ENCODE measurements at places on chromosomes 7 and 10. TPM values are rescaled to one million over a fixed set of nuclear protein-coding genes. Genes with fewer than 3 reads are reported as not detected.

RAMP3 gene
- 5.2 TPM for total RNA-seq

RPA3 gene
- total RNA-seq, result 117 TPM

AUTS2 gene
- total RNA-seq, result 9.2 TPM

PLA2G12B gene
- not detected for total RNA-seq

FAM237B gene
- not detected for total RNA-seq

SLC39A12 gene
- 0.05 TPM for total RNA-seq

OR2A25 gene
- total RNA-seq, result not detected

AKR1D1 gene
- 0.05 TPM for total RNA-seq

CALHM1 gene
- total RNA-seq, result 0.09 TPM

GRM3 gene
- 0.05 TPM for total RNA-seq

AKR1C4 gene
- not detected for total RNA-seq

BUD23 gene
- 43.4 TPM for total RNA-seq

MRLN gene
- 0.47 TPM for total RNA-seq

FAM25C gene
- total RNA-seq, result 0.57 TPM

SORCS3 gene
- total RNA-seq, result 0.05 TPM

CYP2C8 gene
- total RNA-seq, result 0.71 TPM

ITGB8 gene
- total RNA-seq, result 2.3 TPM

TRPV6 gene
- 0.24 TPM for total RNA-seq

SHTN1 gene
- 5.8 TPM for total RNA-seq

GBX1 gene
- total RNA-seq, result not detected

DYDC2 gene
- 0.05 TPM for total RNA-seq

PRKG1 gene
- total RNA-seq, result 7.4 TPM

UNCX gene
- 0.05 TPM for total RNA-seq

METTL27 gene
- 2.2 TPM for total RNA-seq

CALHM3 gene
- 0.09 TPM for total RNA-seq

CTAGE15 gene
- 0.24 TPM for total RNA-seq

PLXDC2 gene
- 8.0 TPM for total RNA-seq

PNLIPRP3 gene
- total RNA-seq, result not detected

INHBA gene
- total RNA-seq, result 0.14 TPM

SPDYE5 gene
- total RNA-seq, result 0.05 TPM

FXYD4 gene
- 0.14 TPM for total RNA-seq

INA gene
- total RNA-seq, result 0.94 TPM

SVIL gene
- total RNA-seq, result 11.5 TPM

FEZF1 gene
- total RNA-seq, result under 0.01 TPM

MBL2 gene
- total RNA-seq, result 0.05 TPM

VENTX gene
- 0.09 TPM for total RNA-seq

NAT16 gene
- not detected for total RNA-seq

EPO gene
- 0.09 TPM for total RNA-seq

SPDYE6 gene
- total RNA-seq, result not detected

RFC2 gene
- total RNA-seq, result 36.5 TPM

SUN3 gene
- 1.1 TPM for total RNA-seq

CELF2 gene
- total RNA-seq, result 42.4 TPM

NEBL gene
- total RNA-seq, result 7.6 TPM

KAZALD1 gene
- 2.8 TPM for total RNA-seq

GHITM gene
- total RNA-seq, result 131 TPM

AKR1E2 gene
- total RNA-seq, result 3.4 TPM

PRRT4 gene
- total RNA-seq, result 0.28 TPM

CALN1 gene
- total RNA-seq, result 36.8 TPM

FAM20C gene
- total RNA-seq, result 2.4 TPM

EPDR1 gene
- total RNA-seq, result 10.7 TPM

TBC1D12 gene
- 3.7 TPM for total RNA-seq

SKIDA1 gene
- 0.85 TPM for total RNA-seq

THNSL1 gene
- 4.1 TPM for total RNA-seq

UCN3 gene
- total RNA-seq, result 0.19 TPM

GATA3 gene
- 6.5 TPM for total RNA-seq

SEMA3E gene
- 3.1 TPM for total RNA-seq

BAIAP2L1 gene
- total RNA-seq, result 2.2 TPM

Data from thymus (tissue), 14 donors.